ENCODE measurements at places on chromosomes 7 and 10.

DNA sequence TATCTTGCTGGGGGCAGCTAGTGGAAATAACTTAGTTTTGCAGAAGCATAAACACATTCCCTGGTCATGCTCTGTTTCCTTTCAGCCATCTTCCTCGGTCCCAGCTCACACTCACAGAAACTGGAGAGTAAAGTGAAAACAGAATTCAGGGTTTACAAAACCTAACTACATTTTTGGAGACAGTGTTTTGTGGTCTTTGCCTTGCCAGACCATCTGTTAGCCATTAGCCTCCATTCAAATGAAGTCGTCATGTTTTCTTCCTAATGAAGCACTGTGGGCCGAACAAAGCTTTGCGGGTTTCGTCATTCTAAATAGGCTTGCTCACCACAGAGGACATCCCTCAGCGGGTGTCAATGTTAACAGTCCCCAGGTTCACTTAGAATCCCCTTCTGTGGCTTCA lies 214.6 kb upstream of the TMEM72 start:
- DNase-seq, result peak; percentile 8

DNA sequence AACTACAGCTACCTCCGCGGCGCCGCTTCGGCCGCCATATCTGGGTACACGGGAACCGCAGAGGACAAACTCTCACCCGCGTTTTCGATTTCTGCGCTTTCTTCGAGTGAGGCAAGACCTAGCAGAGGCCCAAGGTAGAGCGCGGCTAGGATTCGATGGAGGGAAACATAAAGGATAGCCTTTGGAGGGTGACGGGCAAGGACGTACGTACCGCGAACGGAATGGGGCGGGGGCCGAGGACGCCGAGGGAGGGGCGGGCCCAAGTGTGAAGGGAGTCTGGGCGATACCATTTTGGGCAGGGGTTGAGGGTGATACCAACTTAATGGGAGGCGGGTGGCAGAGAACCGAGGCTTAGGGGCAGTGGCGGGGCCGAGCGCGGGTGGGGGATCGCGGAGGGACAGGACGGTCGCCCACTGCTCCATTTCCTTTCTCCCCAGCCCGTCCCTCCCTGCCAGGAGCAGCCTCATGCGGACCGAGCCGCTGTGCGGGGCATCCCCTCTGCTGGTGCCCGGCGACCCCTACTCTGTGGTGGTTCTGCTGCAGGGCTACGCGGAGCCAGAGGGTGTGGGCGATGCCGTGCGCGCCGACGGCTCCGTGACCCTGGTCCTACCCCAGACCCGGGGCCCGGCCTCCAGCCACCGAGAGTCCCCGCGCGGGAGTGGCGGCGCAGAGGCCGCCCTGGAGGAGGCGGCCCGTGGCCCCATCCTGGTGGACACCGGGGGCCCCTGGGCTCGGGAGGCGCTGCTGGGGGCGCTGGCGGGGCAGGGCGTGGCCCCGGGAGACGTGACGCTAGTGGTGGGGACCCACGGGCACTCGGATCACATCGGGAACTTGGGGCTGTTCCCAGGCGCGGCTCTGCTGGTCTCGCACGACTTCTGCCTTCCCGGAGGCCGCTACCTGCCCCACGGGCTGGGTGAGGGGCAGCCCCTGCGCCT lies at the start of gene MBLAC1:
MBLAC1 (plus strand) TSS at position 37 of the 935 bp plus-strand sequence; CDS start at position 466, 429 bp downstream.
- DNase-seq, result peak; percentile 92

DNA sequence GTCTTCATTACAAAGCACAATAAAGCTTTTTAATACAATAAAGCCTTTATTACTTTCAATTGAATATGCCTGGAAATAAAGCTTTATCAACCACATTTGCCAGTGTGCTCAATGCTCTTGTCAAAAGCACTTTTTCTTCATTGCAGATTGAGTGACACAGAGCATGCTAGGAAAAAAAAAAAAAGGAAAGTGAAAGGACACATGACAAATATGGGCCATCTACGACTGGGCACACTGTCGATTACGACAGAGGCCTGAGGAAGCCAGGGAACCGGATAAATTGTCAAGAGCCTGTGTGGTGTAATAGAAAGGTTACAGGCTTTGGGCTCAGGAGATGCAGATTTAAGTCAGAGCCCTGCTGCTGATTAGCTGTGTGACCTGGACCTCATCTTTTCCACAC lies 84.8 kb upstream of the LRGUK start:
- no peak for DNase-seq

- DNase-seq, result no peak
Measured at GRCh38 chr7:3882782-3883181, 581.7 kb downstream of the SDK1 start.

DNA sequence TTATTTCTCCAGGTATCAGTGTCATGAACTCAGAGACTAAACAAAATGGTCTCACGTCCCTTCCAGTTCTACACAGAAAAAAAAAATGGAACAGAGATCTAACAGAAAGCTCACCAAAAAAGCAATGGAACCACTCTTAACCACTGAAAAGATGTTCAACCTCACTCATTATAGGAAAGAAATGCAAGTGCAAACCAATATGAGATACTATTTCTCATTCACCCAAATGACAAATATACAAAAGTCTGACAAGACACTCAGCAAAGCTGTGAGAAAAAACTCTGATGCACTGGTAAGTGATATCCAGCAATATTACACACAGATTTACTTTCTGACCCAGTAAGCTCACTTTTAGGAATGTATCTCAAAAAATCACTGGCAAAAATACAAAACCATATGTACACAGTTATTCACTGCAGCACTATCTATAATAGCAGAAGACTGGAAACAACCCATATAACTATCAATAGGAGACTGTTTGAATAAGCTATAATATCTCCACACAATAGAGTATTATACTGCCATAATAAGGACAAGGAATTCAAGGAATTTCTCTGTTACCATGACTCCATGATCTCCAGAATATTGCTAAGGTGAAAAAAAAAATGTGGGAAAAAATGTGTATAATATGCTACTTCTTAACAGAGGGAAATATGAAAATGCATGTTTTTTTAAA lies 36.6 kb downstream of the ABI1 start:
- DNase-seq, result no peak

DNA sequence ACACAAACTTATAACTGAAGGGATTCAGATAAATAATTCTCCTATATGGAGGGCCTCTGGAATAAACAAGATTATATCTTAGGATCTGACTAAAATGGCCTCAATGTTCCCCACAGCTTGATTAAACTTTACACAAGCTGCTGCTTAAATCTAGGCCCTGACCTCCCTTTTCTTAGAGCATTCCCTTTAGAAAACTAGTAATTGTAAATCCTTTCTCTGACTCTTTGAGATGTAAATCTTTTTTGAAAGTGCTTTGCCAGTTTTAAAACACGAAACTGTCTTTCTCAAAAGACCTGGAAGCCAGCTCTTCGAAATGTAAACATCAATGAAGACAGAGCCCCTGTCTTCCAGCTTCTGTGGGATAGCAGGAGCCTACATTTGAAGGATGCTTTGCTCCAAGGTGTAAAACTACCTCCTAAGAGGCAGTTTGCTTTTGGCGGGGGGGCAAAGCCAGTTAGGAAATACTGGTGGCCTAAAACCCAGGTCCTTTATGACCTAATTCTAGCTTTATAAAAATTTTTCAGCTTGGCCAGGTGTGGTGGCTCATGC lies 758.7 kb downstream of the CNTNAP2 start:
- DNase-seq, result no peak

All from left lung (tissue), 14 donors.